ENCODE measurements at places on chromosomes 1 and 21.

- DNase-seq: no peak
These were observed 49.1 kb upstream of the CPLANE2 start for GRCh38 chr1:16286122-16286521.

- no peak for DNase-seq
These were observed 110.6 kb upstream of the GPR52 start for GRCh38 chr1:174337000-174337681.

DNA sequence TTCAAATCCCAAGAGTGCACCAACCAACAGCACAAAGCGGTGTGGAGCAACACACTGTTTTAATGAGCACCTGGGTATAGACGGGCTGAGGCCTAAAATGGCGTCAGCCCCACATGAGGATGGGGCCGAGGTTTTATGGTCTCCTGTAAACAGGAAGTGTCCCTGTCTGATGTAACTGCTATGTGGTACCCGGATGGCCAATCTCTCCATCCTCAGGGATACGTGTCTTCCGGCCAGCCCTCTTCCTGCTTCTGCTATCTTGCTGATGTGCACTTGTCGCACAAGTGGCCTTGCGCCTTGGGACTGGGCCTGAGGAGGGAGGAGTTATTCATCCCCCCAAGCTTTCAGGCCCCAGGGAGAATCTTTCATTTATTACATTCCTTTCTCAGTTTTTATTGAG, 73.5 kb downstream of the CNST start:
- no peak for DNase-seq

- DNase-seq: no peak
These were observed 17.8 kb upstream of the GUCA2B start for GRCh38 chr1:42135426-42135825.

- DNase-seq: no peak
These were observed 6.3 kb downstream of the PDZK1IP1 start for GRCh38 chr1:47183308-47184089.

Measured in esophagus squamous epithelium (tissue), 5 donors.